ENCODE measurements at places on chromosomes 13 and 19.

GRCh38 chr19:44539236-44539826, 9.9 kb upstream of the CEACAM20 start:
- DNase-seq: no peak

DNA sequence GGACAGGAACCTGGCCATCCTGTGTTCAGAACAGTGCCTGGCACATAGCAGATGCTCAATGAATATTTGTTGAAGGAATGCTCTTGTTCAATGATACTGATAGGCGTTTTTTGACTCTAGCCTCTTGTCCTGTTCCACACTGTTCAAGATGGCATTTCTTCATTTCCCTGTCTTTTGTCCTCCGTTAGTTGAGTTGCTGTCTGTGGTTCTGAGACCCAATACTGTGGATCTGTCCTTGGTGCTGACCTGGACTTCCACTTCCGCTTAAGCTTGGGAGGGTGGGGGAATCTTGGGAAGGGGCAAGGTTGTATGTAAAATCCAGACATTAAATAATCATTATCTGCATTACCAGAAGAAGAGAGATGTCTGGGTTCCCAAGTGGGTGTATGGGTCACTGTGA, 8.3 kb upstream of the KCNN4 start:
- no peak for DNase-seq

- no peak for DNase-seq
Observed at GRCh38 chr19:11322269-11323024, 17.0 kb downstream of the RAB3D start.

DNA sequence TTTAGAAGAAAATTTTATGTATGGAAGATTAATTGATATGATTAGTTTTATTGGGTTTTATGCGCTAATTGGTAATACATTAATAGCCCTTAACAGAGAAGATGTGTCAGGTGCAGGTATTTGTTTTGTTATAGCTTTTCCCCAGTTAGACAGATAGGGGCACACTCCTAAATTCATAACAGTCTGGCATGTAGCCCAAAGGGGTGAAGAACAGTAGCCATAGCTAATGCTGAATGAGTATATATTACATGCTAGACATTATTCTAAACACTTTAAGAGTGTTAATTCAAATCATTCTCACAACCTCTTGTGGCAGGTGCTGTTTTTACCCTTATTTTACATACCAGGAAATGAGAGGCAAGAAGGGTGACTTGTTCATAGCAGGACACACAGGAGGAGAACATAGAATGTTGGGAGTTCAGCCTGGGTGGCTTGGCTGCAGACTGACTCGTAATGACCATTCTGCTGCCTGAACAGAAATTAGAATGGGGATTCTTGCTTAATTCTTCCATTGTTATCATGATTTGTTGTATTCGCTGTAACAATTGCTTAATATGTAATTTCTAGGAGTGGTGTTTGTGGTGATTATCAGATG, 20.1 kb downstream of the PCCA start:
- no peak for DNase-seq

DNA sequence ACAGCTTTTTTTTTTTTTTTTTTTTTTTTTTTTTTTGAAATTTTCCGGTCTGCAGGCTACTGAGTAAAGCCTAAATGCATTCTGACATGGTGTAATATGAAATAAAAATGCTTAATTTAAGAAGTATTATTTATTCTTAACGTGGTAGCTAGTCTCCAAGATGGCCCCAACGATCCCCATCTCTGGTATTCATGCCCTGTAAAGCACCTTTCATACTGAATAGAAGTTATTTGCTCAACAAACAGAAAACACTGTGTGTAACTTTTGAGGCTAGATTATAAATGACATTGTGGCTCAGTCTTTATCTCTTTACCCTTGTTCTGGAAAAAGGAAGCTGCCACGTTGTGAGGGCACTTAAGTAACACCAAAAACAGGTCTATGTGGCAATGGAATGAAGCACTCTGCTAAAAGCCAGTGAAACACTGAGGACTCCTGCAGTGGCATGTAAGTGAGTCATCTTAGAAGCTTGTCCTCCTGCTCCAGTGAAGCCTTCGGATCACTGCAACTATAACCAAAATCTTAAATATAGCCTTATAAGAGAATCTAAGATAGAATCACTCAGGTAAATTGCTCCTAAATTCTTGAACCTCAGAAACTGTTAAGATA, 128.7 kb downstream of the UGGT2 start:
- DNase-seq: no peak

DNA sequence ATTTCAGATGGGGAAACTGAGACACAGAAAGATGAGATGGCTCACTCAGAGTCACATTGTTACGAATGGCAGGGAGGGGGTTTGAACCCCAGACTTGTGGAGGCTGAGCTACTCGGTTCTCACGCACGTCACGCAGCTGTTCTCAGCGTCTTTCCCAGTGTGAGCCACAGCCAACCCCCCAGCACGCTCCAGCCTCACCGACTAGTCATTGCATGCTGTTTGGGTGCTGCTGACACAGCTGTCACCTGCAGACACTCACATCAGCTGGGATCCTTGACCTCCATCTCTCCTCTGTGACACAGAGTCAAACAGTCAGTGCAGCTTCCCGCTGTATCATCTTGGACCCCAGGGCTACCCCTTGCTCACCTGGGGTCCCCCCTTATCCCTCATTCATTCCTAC, 2.4 kb upstream of the NCAN start:
- no peak for DNase-seq

DNA sequence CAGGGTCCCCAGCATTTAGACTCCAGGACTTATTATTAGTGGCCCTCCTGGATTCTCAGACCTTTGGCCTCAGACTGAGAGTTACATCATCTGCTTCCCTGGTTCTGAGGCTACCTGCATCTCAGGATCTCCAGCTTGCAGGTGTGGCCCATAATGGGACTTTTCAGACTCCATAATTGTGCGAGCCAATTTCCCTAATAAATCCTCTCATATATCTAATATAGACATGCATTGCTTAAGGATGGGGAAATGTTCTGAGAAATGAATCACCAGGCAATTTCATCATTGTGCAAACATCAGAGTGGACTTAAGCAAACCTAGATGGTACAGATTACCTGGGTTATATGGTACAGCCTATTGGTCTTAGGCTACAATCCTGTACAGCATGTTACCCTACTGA, 116.5 kb upstream of the FBXL3 start:
- no peak for DNase-seq

DNA sequence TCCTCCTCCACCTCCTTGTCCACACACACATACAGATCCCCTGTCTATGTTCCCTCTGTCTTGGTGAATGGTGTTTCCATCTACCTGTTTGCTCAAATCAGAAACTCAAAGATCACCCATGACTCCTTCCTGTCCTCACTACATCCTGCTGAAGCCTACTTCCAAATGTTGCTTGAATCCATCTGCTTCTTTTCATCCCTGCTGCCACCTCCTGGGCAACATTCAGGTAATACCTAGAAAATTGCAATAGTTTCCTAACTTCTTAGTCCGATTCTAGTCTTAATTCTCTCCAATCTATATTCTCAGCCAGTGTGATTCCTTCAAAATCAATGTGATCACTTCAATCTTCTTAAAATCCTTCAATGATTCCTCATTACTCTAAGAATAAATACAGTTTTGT, 155.5 kb upstream of the STARD13 start:
- no peak for DNase-seq

- DNase-seq: no peak
Observed at GRCh38 chr13:71021825-71022422, 845.1 kb downstream of the DACH1 start.

DNA sequence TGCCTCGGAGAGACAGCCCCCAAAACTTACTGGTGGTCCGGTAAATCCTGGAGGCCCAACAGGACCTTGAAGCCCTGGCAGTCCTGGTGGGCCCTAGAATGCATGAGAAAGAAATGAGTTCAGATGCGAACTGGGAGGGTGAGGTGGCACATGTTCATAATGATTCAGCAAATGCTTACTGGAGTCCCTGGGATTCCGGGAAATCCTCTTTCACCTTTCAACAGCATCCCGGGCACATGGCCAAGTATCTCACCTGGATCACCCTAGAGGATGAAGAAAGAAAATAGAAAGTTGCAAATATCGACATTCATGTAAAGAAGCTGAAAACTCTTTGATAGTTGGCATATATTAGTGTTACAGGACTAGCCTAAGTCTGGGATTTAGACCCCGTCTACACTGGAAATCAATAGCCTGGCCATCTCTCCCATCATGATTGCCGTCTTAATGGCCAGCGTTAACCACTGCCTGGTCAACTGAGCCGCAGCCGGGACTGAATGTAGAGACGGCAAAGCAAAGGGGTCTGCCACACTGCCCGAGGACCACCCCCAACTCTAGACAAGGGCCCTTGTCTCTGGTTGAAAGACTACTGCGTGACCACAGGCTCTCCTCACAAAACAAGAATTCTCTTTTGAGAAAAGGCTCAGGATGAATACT, 96.9 kb downstream of the COL4A1 start:
- no peak for DNase-seq

- DNase-seq: no peak
Observed at GRCh38 chr19:55176076-55176475, 4.0 kb downstream of the SYT5 start.

DNA sequence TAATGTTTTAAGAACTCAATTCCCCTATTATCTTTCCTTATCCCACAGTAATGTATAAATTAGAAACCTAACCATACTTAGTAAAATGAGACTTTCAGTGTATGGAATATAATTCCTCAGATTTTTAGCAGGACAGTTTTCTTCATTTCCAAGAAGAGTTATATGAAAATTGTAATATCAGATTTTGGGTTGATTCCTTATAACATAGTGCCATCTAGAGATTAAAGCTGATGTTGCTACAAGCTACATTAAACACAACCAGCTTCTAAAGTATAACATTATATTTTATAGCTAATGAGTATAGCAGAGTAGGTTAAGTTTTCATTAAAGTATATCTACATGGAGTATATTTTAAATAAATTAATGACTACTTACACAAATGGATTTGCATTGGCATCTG, 99.7 kb upstream of the MIR17HG start:
- no peak for DNase-seq

- DNase-seq: no peak
Observed at GRCh38 chr19:16859626-16860025, 29.2 kb upstream of the F2RL3 start.

GRCh38 chr13:88189728-88190127, 518.6 kb downstream of the SLITRK5 start:
- DNase-seq: no peak

DNA sequence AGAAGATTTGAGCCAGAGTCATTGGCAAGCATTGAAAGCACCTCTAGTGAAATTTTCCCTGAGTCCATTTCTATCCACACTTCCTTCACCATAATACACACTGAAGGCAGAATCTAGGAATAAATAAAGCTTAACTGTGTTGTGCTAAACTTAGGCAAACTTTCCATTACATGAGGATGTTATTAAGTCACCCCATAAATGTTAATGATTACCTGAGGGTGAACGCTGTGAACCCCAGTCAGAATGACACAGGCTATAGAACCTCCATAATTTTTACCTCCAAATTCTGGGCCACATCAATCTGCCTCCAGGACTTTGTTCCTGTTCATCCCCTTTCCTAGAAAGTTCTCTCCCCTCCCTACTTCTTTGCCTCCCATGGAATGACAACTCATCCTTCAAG, 71.0 kb downstream of the RAP2A start:
- no peak for DNase-seq

- DNase-seq: peak; percentile 91
Observed at GRCh38 chr19:3175781-3176714, 2.5 kb upstream of the S1PR4 start.

DNA sequence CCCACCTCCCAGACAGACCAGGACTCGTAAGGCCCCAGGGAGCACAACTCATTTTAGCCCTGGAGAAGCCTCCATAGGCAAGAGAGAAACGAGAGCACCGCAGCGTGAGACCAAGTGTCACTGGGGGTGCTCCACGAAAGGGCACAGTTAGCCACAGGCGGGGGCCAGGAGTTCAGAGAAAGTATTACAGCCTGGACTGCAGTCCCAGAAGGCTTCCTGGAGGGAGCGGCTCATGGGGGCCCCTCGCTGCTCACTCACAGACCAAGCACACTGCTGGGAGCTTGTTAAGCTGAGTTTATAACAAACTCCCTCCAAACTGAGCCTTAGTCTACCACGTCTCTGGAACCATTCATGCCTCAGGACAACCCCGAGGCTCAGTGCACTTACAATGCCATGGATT, 16.5 kb downstream of the ANKRD27 start:
- DNase-seq: no peak

DNA sequence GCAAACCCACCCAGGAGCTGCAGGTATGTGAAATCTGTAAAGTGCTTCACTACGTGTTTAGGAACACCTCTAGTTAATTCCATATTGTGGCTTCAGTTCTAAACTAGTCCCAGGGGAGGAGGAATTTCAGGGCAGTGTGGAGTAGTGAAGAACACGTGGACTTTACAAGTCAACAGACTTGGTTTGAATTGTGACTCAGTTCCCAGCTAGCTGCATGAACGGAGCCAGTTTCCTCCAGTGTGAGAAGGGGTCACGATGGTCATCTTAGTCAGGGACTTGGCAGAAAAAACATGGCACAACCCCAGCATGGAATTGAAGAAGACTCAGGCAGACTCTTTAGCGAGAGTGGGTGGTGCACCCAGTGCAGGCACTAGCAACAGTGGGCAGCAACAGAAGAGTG, 175.7 kb upstream of the UBL3 start:
- DNase-seq: no peak

DNA sequence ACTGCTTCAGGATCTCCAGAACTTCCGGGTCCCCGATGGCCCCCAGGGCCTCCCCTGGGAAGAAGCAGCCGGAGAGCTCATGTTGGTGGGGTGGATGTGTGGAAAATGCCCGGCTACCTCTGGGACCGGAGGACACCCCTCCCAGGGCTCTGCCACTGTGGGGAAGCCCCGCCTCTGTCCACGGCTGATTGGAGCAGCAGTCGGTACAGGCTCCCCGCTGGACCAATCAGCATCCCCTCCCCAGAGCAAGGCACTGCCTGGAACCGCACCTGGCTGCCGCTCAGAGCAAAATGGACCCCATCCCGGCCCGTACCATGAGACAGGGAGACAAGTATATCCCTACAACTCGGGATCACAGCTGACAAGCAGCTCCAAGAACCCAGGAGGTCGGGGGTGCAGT, 6.4 kb downstream of the DOHH start:
- no peak for DNase-seq

DNA sequence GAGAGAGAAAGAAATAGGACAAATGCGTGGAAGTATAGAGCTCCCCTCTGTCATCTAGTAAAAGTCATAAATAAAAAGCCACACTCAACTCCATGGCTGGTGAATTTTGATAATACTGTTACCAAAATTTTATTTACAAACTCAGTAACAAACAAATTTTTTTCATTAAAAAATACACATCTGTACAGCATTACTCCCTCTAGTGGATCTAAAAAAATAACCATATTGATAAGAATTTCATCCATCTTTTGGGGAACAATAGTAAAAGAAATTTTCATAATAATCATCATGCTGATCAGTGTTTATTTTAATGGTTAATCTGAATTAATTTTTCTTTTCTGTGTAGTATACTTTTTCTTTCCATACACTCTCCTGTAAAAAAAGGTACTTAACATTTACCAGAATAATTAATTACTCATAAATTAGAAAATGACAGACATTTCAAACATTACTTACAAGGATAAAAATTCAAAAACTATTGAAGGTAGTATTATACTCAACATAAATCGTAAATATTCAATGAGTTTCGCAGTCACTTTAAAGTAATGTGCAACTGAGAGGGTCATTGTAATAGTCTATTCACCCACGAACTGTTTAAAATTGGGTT, 173.5 kb upstream of the LSM14A start:
- no peak for DNase-seq
